ENCODE measurements at places on chromosomes 1 and 21. TPM values are rescaled to one million over a fixed set of nuclear protein-coding genes. Genes with fewer than 3 reads are reported as not detected.
A peak's percentile ranks its signal among the peaks of the same experiment; 100 is the strongest.

ADORA1 gene
- 4.1 TPM for total RNA-seq

SLC44A5 gene
- total RNA-seq: not detected

SPRR1B gene
- total RNA-seq: not detected

LCE7A gene
- total RNA-seq: not detected

S100A16 gene
- total RNA-seq: 245 TPM

DNA sequence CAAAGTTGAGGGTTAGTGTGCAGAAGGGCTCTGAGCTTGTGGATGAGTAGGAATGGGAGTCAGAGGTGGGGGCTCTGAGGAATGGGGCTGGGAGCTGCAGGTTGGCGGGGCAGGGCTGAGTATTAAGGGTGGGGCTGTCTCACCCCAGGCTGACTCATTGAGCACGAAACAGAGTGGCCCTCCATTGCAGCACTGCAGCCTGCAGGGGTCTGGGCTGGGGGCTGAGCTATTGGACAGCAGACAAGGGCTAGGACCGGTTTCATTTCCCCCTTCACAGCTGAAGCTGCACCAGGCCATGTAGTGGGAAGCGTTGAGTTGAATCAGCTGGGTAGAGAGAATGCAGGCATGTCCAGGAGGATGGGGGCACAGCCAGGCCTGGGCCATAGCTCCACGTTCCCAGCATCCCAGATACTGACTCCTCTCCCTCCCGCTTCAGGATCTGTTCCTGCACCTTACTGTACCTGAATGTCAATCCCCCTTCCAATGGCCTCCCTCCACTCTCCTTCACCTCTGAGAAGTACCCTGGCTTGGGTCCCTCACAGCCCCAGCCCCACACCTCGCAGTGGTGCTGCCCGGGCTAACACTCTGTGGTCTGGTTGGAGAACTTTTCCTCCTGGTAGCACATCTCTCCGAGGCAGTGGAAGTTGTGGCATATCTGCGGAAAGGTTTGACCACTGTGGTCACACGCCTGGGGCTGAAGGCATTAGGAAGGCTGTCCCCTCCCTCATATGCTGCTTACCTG lies 4.4 kb upstream of the INPP5B start:
- H3K4me1 ChIP-seq: peaks cover 20% of the 10 kb centered on the region
- H3K36me3 ChIP-seq: peaks cover 2% of the 10 kb centered on the region
- H3K27ac ChIP-seq: no peak overlapping the region
- no peak for DNase-seq
- no peak overlapping the region for H3K4me3 ChIP-seq
- H3K27me3 ChIP-seq: peaks cover 6% of the 10 kb centered on the region

DNA sequence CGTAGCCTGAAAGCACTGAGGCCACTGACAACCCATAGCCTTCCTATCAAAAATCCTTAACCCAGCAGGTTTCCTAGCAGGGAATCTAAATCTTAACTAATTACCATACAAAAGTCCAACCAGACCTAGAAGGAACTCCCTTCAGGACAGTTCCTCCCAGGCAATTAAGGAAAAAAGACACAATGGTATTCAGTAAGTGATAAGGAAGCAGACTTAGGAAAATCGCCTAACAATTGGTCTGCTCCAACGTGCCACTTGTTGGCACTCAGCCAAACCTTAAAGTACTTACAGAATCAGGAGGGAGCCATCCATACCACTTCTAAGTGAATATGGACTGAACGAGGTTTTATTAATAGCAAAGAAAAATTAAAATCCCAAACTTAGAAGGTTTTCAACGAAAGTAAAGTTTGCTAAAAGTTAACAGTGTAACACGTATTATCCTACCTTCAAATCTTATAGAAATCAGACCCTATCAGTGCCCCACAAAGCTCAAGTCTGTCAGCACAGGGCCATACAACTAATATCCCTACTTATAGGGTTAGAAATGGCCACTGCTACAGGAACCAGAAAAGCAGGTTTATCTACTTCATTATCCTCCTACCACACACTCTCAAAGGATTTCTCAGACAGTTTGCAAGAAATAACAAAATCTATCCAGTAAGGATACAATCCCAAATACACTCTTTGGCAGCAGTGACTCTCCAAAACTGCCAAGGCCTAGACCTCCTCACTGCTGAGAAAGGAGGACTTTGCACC lies 29.0 kb downstream of the SPATA6 start:
- H3K36me3 ChIP-seq: peaks cover 10% of the 10 kb centered on the region
- no peak overlapping the region for H3K27ac ChIP-seq
- no peak overlapping the region for H3K4me3 ChIP-seq
- no peak for DNase-seq

GRCh38 chr1:182847105-182847504 lies 8.0 kb downstream of the DHX9 start:
- no peak overlapping the region for H3K4me3 ChIP-seq
- DNase-seq: no peak
- H3K36me3 ChIP-seq: peaks cover 55% of the 10 kb centered on the region
- peaks cover 46% of the 10 kb centered on the region for H3K4me1 ChIP-seq
- peaks cover 1% of the 10 kb centered on the region for H3K27me3 ChIP-seq
- no peak overlapping the region for H3K27ac ChIP-seq

GRCh38 chr1:24961961-24962861 lies 32.1 kb upstream of the RUNX3 start:
- H3K4me3 ChIP-seq: no peak overlapping the region
- peaks cover 5% of the 10 kb centered on the region for H3K27me3 ChIP-seq
- no peaks in the 10 kb centered on the region for H3K36me3 ChIP-seq
- H3K27ac ChIP-seq: no peak overlapping the region
- no peak for DNase-seq

GRCh38 chr1:21530368-21531016 lies 21.3 kb downstream of the ALPL start:
- no peak overlapping the region for H3K27ac ChIP-seq
- H3K27me3 ChIP-seq: peaks cover 36% of the 10 kb centered on the region
- no peak for DNase-seq
- no peaks in the 10 kb centered on the region for H3K36me3 ChIP-seq
- H3K4me3 ChIP-seq: no peak overlapping the region
- H3K4me1 ChIP-seq: no peaks in the 10 kb centered on the region

GRCh38 chr1:52769346-52770033 lies 43.2 kb downstream of the ZYG11B start:
- no peak for DNase-seq
- no peak overlapping the region for H3K4me3 ChIP-seq
- no peak overlapping the region for H3K27ac ChIP-seq
- H3K36me3 ChIP-seq: peaks cover 21% of the 10 kb centered on the region
- H3K27me3 ChIP-seq: peaks cover 3% of the 10 kb centered on the region

DNA sequence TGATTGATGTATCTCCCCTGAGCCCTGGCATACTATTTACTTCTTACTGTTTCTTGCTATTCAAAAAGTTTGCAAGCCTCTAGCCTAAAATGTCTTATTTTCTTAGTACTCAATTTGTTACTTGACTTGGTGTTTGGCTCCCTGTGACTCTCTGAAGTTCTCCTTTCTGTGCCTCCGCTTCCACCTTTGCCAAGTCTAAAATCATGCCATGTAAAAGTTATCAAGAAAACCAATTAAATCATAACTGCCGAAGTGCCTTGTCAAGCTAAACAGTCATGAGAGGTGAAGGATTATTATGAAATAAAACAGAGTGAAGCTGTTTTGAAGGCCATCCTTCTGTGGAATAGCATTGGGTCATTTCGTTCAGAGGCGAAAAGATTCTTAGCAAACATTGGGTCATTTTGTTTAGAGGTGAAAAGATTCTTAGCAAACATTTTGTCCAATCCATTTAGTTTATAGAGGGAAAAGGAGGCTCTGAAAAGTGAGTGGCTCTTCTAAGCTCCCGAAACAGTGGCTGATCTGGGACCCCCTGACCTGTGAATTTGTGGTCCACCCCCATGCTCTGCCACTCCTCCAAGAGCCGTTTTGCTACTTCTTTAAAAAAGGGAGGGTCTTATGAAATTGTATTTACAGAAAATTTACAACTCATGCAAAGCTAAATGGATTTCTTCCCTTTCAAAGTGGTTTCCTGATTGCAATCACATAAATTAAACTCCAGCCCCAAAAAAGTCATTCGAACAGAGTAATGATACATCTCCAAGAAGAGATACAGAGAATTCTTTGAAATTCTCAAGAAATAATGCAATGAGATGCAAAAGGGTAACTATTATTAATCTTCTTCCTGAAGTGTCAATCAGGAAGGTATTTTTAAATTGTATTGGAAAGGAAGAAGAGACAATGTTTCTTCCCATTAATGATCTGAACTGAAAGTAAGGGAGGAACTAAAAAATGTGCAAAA lies 141.4 kb downstream of the RUNX1 start:
- peaks cover 14% of the 10 kb centered on the region for H3K36me3 ChIP-seq
- H3K27me3 ChIP-seq: no peaks in the 10 kb centered on the region
- H3K27ac ChIP-seq: no peak overlapping the region
- peaks cover 47% of the 10 kb centered on the region for H3K4me1 ChIP-seq
- H3K4me3 ChIP-seq: no peak overlapping the region
- no peak for DNase-seq

DNA sequence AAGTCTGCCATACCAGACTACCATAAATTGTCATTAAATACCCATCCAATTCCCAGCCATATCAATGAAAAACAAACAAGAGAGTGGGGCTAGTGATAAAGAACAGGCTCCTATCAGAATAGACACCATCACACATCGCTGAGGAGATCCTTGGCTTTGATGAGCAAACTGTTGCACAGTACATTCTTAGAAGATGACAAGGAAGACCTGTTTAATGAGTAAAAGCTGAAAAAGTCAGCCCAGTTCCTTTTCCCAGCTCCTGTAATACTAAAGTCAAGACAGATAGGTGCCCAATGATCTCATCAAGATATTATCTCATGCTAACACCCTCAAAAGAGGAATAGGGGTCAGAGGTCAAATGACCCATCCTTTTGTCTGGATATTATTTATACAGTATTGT lies 164.5 kb upstream of the COA6 start:
- H3K4me3 ChIP-seq: no peak overlapping the region
- peaks cover 3% of the 10 kb centered on the region for H3K27me3 ChIP-seq
- no peak for DNase-seq
- H3K36me3 ChIP-seq: peaks cover 10% of the 10 kb centered on the region

DNA sequence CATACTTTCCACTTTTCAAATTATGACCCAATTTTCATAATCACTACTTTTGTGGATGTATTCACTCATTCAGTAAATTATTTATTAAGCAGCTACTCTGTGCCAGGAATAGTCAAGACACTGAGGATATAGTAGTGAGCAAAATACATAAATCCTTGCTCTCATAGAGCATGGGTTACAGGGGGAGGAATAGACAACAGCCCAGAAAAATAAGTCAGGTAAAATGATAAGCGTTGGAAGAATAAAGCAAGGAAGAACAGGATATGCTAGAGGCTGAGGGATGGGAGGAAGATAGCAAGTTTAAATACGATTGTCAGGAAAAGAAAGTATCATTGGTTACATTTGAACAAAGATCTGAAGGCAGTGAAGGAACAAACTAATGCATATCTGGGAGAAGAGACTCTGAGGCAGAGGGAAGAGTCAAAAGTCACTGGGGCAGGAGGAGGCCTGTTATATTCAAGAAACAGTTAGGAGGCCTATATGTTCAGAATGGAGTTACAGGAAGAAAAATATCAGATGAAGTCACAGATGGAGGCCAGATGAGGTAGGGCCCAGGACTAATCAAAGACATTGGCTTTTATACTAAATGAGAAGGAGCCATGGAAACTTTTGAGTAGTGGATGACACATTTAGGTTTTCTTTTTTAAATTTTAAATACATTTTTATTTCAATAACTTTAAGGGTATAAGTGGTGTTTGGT lies 42.9 kb downstream of the SEC22B start:
- no peak overlapping the region for H3K4me3 ChIP-seq
- no peaks in the 10 kb centered on the region for H3K27me3 ChIP-seq
- no peak for DNase-seq
- H3K27ac ChIP-seq: no peak overlapping the region

DNA sequence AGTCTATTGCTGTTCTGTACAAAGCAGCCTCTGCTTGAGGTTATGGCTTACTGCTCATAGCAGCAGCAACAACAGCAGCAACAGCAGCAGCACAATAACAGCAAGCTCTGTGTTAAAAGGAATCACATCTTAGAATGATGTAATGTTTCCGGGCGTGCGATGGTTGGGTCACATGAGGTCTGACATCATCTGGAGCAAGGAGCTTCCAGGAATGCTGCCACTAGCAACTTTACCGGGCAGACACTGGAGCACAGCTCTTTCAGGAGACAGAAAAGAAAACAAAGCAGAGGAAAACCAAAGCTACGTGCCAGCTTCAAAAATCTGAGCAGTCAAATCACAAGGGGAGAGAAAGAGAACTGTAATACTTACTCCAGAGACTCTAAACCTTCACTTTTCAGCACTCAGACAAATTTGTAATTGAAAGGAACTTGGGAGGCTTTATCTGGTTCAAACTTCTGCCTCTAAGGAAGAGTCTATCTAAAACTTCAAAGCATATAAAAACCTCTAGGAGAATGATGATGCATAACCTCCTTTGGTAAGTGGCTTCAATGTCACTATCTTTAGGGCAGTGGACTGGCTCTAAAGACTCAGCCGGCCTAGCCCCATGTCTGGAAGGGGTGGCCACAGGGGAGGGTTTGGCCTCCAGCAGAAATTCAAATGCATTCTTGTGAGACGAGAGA lies 28.3 kb upstream of the RAB3GAP2 start:
- peak overlapping the region; percentile 65 for H3K4me3 ChIP-seq
- H3K27me3 ChIP-seq: 0 out of 2 replicates have a peak, but pooled peaks cover 8% of the 10 kb centered on the region
- H3K4me1 ChIP-seq: peaks cover 32% of the 10 kb centered on the region
- peak; percentile 86 for DNase-seq

- H3K4me1 ChIP-seq: no peaks in the 10 kb centered on the region
- DNase-seq: no peak
- no peak overlapping the region for H3K4me3 ChIP-seq
- no peaks in the 10 kb centered on the region for H3K36me3 ChIP-seq
- no peak overlapping the region for H3K27ac ChIP-seq
Observed at GRCh38 chr1:68307378-68307787, 75.1 kb upstream of the WLS start.

GRCh38 chr1:110196917-110197765 lies 13.0 kb upstream of the KCNC4 start:
- peaks cover 7% of the 10 kb centered on the region for H3K4me1 ChIP-seq
- H3K36me3 ChIP-seq: no peaks in the 10 kb centered on the region
- H3K27me3 ChIP-seq: peaks cover 10% of the 10 kb centered on the region
- H3K4me3 ChIP-seq: no peak overlapping the region
- peak; percentile 62 for DNase-seq

GRCh38 chr1:205582471-205583291 lies 49.1 kb downstream of the ELK4 start:
- H3K36me3 ChIP-seq: no peaks in the 10 kb centered on the region
- H3K27ac ChIP-seq: no peak overlapping the region
- H3K4me1 ChIP-seq: peaks cover 10% of the 10 kb centered on the region
- H3K4me3 ChIP-seq: no peak overlapping the region
- H3K27me3 ChIP-seq: peaks cover 44% of the 10 kb centered on the region
- DNase-seq: no peak

DNA sequence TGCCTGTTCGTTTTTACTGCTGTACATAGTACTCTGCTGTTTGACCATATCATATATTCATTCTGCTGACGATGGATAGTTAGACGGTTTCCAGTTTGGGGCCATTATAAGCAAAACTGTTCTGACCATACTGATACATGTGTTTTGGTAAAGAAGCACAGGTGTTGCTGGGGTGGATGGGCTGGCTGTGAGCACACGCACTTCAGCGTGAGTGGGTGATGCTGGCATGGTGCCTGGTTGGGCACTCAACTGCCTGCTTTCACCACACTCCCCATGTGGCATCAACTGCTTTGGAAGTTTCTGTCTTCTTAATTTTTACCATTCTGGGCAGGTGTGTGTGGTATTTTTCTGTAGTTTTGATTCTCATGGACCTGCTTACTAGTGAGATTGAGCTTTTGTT lies 37.3 kb downstream of the ADARB1 start:
- no peak for DNase-seq
- H3K27ac ChIP-seq: no peak overlapping the region
- peaks cover 13% of the 10 kb centered on the region for H3K4me1 ChIP-seq
- peaks cover 9% of the 10 kb centered on the region for H3K27me3 ChIP-seq

GRCh38 chr1:44568128-44568900 lies 106.0 kb downstream of the TMEM53 start:
- no peak for DNase-seq
- peaks cover 36% of the 10 kb centered on the region for H3K27me3 ChIP-seq
- H3K27ac ChIP-seq: no peak overlapping the region
